ENCODE measurements at places on chromosomes 1 and 21.

- DNase-seq, result peak; percentile 39
Observed at GRCh38 chr1:95117207-95118066, at the start of gene TLCD4. TSS of gene TLCD4 (plus strand) at chr1:95117355. CDS start at chr1:95143902, 26,547 bp downstream.

DNA sequence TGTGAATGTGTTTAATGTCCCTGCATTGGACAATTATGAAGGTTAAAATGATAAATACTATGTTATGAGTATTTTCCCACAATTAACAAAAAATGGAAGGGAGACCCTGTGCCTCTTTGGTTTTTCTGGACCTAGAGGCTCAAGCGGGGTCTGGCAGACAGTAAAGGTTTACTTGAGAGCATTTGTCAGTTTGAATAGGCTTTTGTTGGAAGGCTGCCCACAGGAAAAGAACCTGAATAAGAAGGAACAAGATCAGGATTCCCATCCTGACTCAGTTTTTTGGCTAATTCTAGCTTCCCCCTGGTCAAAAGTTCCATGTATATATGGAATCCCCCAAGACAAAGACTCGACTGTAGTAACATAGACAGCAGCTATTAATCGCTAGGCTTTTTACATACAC, 150.9 kb upstream of the JUN start:
- DNase-seq, result no peak

DNA sequence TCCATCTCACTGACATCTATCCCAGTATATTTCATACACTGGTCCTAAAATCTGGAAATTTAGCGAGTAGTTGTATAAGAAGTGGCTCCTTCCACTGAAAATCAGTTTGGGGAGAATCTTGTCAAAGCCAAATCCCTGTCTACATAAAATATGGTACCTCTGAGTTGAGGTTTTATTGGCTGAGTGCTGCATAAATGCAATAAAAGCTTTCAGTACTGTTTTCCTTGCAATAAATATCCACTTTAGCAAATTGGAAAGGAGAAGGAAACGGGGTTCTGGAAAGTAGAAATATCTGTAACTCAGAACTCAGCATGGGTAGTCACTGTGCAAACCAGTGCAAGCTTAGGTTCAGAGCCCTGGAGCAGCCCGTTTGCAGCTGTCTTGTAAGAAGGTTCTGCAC, 580.2 kb downstream of the SMYD3 start:
- DNase-seq, result no peak

DNA sequence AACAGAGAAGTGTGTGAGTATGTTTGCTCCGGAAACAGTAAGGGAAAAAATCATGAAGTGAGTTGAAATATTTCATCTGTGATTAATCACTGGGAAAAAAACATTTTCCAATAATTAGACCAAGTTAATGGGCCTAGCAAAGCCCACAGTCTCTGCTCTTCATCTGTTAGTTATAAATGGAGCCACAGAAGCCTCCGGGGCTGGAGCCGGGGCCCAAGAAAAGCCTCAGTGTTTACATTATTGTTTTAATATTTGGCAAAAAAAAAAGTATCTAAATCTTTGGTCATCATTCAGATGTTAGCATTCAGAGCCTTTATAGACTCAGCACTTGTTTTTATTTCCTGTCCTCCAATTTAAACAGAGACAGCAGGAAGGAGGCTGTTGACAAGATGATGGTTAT, 115.0 kb downstream of the UBE2U start:
- DNase-seq, result no peak

DNA sequence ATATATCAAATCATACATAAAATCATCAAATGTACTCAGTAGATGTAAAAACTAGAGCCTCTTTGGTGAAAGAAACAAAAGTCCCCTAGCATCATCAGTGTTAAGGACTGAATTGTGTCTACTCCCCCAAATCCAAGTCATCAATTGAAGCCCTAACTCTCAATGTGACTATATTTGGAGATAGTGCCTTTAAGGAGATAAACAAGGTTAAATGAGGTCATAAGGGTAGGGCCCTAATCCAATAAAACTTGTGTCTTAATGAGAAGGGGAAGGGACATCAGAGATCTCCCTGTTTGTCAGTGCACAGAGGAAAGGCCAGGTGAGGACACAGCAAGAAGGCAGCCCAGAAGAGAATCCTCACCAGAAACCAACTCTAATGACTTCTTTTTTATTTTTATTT, 33.5 kb downstream of the USP24 start:
- DNase-seq, result no peak

GRCh38 chr1:59178339-59179187, 118.3 kb upstream of the FGGY start:
- no peak for DNase-seq

- no peak for DNase-seq
Observed at GRCh38 chr1:46218443-46218842, 15.3 kb downstream of the LURAP1 start.

- no peak for DNase-seq
Observed at GRCh38 chr1:101005871-101006270, 19.7 kb downstream of the DPH5 start.

DNA sequence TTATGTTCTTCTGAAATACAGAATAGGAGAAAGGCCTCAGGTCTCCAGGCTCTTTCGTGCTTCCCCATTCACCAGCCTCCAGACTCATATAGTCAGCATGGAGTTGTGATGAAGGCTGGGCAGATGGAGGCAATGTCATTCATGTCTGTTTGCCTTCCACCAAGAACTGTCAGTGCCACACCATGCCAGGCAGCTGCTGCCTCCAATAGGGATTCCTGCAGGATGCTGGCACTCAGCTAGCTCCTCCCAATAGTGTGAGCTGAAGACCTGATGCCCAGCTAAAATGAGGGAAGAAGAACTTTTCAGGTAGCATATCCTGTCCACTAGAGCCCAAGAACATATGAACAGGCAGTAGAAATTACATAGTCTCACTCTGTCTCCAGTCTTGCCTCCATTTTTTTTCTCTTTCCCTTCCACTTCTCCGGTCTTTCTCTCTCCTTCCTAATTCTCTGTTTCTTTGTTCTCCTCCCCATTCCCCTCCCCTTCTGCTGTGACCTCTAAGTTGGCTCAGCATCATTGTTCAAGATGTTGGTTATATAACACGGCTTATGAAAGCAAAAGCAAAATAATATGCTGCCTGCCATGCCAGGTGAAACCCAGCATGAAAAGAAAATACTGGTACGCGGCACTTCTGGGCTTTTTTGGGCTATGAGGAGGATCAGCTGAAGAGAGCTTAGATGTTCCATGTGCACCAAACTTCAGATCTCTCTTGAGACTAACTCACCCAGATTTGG, 17.3 kb downstream of the GLUL start:
- no peak for DNase-seq

DNA sequence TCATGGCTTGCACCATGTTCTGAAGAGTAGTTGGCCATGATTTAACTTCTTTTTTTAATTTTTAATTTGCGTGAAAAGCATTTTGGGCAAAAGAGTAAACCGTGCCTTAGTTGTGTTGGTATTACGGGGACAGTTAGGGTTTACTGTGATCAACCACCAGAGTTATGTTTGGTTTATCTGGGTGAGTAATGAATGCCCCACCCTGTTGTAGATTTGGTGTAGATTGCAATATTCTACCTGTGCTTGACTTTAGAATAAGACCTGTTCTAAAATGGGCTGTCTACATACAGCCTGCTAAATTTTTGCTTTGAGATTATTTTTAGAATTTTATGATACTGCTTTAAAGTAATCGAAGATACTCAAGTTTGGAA, 1.4 kb downstream of the USP25 start:
- no peak for DNase-seq

- DNase-seq, result no peak
Observed at GRCh38 chr21:38790961-38791360, 14.8 kb upstream of the ETS2 start.

- DNase-seq, result peak; percentile 46
Observed at GRCh38 chr1:200139661-200140250, 112.2 kb downstream of the NR5A2 start.

DNA sequence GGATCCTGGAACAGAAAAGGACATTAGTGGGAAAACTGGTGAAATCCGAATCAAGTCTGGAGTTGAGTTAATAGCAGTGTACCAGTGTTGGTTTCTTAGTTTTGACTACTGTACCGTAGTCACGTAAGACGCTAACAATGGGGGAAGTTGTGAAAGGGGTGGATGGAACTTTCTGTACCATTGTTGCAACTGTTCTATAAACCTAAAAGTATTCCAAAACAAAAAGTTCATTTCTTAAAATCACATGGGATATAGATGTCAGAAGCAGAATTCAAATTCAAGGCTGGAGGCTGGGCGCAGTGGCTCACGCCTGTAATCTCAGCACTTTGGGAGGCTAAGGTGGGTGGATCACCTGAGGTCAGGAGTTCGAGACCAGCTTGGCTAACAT, 16.9 kb downstream of the ARHGEF19 start:
- no peak for DNase-seq

- no peak for DNase-seq
Observed at GRCh38 chr1:231751415-231751814, 124.8 kb downstream of the DISC1 start.
